Stimulated activated CD8-positive, alpha-beta memory T cell treated with anti-CD3 and anti-CD28 coated beads, Interleukin-7, amount 100 ng/mL, for 1 hour (primary cell): ENCODE measurements at places on chromosomes 13 and 19.

DNA sequence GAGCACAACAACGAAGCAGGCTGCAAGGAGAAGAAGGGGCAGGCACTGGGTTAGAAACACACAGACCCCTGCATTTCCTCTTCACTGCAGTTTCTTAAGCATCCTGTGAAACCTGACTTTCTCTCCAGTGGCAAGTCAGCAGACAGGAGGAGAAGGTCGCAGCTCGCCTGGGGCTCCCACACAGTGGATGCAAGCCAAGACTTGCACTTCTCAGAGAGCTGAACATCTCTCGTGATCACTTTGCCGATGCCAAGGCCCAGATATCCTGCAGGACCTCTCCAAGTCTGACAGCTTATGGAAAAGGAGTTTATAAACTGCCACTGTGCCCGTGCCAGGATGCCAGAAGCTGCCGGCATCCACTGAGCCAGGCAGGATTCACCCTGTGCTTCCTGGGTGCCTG, 18.4 kb downstream of the TMEM272 start:
- no peak for DNase-seq

GRCh38 chr13:104106705-104107393, 1040.6 kb upstream of the SLC10A2 start:
- no peak for DNase-seq

DNA sequence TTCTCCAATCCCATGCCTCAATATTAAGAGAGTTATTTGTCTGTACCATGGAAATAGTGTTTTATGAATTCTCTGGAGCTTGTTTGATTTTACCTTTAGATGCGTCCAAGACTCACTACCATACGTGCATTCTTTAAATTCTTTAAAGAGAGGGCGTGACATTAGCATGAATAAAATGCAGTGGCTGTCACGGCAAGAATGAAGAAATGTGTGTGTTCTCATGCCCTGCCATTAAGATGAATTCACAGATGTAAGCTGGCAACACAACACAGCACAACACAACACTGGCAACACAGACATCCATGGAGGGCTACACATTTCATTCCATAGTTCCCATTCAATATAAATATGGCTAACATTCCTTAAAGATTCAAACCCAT, 213.4 kb downstream of the ENOX1 start:
- no peak for DNase-seq

DNA sequence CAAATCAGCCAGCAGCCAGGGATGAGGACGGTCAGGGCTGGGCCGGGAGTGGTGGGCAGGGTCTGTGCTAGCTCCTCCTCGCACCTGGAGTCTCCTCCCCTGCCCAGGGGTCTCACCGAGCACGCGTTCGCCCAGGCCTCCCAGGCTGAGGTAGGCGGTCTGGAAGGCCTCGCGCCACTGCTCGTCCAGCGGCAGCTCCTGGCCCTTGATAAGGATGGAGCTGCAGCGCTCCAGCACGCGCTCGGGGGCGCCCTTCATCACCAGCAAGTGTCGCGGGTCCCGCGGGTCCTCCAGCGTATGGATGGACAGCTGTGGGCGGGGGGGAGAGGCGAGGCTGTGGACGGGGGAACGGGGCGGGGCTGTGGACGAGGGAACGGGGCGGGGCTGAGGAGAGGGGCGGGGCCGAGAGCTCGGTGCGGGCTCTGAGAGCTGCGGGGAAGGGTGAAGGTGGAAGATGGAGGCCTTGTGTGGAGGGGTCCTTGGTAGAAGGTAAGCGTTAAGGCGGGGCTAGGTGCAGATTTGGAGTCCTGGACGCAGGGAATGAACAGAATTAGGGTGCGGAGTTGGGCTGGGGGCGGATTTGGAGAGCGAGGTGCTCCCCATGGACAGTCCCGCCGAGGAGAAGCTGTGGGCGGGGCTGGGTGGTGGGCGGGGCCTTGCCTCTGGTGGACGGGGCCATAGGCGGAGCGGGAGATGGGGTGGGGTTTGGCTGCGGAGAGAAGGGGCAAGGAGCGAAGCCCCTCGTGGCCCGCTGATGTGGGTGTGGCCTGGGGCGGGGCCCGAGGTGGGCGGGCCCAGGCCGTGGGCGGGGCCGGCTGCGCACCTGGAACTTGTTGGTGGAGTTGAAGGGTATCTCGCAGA, 5.7 kb downstream of the ATP4A start:
- no peak for DNase-seq

GRCh38 chr13:30382836-30383525, 39.3 kb upstream of the UBE2L5 start:
- DNase-seq, result no peak

DNA sequence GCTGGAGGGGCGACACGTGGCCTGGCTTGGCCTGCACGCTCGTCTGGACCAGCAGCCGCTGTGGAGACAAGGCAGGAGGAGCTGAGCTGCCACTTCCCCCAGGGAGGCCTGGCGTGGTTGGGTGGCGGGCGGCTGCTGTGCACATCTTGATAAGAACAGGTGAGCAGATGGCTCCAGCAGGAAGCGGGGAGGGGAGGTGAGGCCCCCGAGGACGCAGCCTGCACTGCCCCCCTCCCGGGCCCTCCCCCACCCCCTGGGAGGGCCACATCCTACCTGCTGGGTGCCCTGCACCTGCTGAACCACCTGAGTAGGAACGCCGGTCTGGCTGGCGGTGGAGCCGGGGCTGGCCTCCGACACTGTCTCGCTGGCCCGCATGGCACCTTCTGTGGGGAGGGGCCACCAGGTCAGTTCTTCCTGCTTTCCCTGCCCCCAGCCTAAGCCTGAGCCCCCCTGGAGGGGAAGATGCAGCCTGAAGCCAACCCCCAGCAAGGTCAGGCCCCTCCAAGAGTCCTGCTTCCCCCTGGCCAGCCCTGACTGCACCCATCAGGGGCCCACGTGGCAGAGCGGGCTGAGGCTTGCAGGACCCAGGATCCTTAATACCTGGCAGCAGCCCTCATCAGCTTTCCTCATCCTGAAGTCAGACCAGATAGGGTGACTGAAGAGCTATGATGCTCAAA, 22.8 kb downstream of the RFX1 start:
- no peak for DNase-seq

GRCh38 chr19:16429066-16429758, 42.6 kb downstream of the EPS15L1 start:
- DNase-seq, result no peak

DNA sequence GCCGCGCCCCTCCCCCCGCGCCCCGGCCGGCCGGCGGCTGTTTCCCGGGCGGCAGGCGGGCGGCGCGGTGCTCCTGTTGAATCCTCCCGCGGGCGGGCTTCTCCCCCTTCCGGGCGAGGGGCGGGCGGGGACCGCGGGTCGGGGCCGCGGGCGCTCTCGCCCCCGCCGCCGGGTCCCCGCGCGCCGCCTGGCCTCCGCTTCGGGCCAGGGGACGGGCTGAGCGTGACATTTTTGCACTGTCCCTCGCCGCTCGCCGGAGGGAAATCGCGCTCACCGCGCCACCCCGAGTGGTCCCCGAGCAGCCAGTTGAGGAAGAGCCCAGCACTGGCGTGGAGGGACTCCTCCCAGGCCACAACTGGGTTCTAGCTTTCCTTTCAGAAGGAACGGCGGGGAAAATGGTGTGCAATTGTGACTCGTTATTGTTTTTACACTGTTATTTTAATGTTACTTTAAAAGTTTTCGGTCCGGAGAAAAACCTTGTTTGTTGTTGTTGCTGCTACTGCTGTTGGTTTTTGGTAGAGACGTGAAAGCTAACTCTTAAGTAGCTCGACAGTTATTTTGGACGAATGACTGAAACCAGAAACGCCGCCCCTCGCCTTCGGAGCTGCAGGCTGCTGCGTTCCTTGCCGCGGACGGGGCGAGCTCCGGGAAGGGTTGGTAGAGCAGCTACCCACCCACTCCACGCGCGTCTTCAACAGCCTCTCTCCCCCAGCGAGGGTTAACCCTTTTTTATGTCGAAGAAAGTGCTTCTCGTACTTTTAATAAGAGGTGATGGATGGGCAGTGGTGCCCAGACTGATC, 959 bp downstream of the PDS5B start:
- peak; percentile 25 for DNase-seq

GRCh38 chr19:51421229-51422052, 4.0 kb upstream of the SIGLEC10 start:
- DNase-seq, result no peak

GRCh38 chr19:7230826-7231225, 63.4 kb downstream of the INSR start:
- DNase-seq, result no peak

GRCh38 chr19:13588957-13589833, 82.9 kb upstream of the CACNA1A start:
- DNase-seq, result peak; percentile 67

- no peak for DNase-seq
These were observed 9.2 kb upstream of the MEX3D start for GRCh38 chr19:1577090-1577928.

DNA sequence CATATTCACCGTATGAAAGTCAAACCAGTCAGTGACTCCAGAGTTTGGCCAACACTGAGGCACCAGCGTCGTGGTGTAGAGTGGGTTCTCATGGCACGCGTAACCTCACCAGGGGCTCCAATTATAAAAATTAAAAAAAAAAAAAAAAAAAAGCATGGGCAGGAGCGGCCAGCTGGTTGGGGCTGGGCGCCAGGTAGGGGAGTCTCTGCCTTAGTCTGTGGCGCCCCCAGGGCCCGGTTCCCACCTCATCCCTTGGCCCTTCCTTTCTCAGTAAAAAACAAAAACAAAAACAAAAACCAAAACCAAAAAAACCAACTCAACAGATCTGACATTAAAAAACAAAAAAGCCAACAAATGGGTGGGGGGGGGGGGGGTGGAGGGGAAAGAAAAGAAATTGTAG, 4.6 kb upstream of the EPHX3 start:
- DNase-seq, result no peak

DNA sequence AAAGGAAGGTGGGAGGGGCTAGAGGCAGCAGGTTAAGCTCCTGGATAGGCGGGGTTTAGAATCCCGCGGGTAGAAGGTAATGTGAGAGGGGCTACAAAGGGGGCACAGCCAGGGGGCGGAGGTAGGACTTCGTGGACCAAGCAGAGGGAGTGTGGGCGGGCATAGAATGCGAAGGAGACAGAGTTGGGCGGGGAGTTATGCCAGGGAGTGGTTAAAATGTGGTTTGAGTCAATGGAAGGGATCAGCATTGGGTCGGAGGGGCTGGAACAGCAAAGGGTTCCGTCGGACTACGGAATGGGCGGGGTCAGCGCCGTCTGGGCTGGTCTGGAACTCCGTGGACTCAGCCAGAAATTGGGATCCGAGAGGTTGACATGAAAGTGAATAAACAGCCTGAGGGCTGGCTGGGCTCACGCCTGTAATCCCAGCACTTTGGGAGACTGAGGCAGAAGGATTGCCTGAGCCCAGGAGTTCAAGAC, 3.0 kb downstream of the LTBP4 start:
- no peak for DNase-seq

GRCh38 chr13:20492641-20493040, 33.0 kb downstream of the CRYL1 start:
- no peak for DNase-seq

GRCh38 chr13:48728226-48728625, 74.5 kb downstream of the CYSLTR2 start:
- no peak for DNase-seq

- no peak for DNase-seq
These were observed 584.2 kb upstream of the SLITRK1 start for GRCh38 chr13:84466461-84466860.

DNA sequence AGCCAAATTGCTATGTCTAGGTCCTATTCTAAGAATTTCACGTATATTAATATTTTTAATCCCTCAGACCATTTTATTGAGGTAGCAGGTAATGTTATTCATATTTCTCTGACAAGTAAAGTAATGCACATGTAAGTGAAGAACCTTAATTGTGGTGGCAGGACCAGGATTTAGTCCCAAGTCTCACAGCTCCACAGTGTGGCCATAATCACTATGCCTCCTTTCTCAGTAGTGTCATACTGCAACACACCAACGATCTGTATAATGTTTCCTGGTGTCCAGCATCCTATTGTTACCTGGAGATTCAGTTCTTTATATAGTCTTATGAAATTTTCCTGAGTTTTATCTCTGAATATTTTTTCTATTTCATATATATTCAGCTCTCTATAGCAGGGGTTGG, 340.3 kb downstream of the OLFM4 start:
- no peak for DNase-seq

DNA sequence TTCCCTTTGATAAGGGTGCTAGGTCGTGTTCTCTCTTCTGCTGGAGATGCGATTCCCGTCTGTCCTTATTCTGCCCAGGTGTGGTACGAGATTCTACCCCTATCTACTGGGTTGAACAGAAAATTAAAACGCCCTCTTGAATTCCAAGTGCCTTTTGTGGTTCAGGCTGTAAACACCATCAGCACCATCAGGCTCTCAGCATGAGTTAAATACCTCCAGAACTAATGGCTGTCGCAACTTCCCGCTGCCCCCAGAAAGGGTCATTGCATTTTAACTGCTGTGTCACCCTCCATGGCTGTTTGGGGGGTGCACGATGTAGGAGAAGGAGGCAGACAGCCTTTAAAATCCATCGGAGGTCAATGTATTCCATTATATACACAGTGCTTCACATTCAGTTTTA, 177.4 kb downstream of the OXGR1 start:
- DNase-seq, result no peak

- DNase-seq, result no peak
These were observed 255.7 kb downstream of the DLEU7 start for GRCh38 chr13:50587645-50588373.

GRCh38 chr19:6022570-6023064, 44.7 kb upstream of the RANBP3 start:
- no peak for DNase-seq

GRCh38 chr19:48122421-48122820, 11.8 kb upstream of the PLA2G4C start:
- DNase-seq, result no peak

DNA sequence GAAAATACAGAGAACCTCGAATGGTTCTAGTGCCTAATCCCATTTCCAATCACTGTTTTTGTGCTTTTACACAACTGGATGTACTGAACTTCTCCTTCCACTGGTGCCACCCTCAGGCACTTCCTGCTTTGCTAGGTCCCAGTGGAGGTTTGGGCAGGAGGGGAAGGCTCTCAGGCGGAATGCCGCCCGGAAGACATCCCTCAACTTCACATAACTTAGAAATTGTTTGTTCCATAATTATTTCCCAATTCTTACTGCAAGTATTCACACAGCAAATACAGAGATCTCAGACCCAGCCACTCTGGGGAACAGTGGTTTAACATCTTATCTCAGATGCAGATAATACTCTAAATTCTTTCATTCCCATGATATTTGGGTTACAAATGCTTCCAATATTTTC, 195.7 kb upstream of the IPO5 start:
- DNase-seq, result no peak

DNA sequence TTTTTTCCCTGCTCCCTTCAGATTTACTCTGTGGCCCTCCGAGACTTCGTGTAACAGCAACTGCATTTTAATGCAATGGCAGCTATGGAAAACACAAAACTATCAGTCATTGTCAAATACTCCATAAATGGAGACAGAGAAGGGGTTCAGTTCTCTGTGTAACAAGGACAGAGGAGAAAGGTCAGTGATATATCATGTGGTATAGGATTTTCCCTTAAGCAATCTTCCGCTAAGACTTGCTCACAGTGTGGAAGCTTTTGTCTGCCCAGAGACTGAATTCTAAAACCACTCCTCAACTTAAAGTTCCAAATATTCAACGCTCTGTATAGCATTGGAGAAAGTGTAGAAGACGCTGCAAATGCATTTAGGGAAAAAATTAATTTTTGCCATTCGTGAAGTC, 111.3 kb upstream of the EDNRB start:
- DNase-seq, result no peak

GRCh38 chr19:28489126-28489660, 723.8 kb downstream of the UQCRFS1 start:
- DNase-seq, result no peak
